ENCODE measurements at places on chromosomes 6 and 20.

DNA sequence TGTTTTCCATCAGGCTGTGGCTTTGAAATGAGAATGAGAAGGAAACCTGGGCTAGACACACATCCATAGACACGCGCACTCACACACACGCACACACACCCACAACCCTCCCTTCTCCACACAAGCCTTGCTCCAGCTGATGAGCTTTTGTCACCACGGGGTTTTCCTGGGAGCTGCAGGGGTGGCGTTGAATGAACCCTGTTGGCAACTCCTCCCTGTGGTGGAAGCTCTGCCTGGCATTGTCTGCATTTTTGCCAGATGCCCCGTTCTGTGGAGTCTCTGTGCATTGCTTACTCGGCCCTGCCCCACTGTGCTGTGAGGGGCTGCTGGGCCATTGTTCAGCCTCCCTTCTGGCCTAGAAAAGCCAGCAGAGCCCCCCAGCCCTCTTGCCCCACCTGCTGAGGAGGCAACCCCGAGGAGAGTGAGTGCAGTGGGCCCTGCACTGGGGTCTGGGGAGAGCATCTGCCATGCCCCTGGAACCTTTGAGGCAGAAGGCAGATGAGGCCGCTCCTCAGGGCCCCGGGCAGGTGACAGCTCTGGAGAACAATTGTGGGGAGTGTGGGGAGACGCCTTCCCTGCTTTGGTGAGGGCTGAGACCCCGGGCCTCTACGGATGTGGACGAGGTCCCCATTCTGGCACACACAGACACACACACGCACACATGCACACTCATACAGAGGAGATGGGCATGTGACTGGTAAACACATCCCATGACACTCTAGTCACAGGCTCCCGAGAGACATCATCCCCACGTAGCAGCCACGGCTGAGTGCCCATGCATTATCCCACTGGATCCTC, 9.9 kb downstream of the ADIG start:
- DNase-seq, result no peak

GRCh38 chr20:41738604-41739206, 120.5 kb upstream of the CHD6 start:
- peak; percentile 26 for DNase-seq

DNA sequence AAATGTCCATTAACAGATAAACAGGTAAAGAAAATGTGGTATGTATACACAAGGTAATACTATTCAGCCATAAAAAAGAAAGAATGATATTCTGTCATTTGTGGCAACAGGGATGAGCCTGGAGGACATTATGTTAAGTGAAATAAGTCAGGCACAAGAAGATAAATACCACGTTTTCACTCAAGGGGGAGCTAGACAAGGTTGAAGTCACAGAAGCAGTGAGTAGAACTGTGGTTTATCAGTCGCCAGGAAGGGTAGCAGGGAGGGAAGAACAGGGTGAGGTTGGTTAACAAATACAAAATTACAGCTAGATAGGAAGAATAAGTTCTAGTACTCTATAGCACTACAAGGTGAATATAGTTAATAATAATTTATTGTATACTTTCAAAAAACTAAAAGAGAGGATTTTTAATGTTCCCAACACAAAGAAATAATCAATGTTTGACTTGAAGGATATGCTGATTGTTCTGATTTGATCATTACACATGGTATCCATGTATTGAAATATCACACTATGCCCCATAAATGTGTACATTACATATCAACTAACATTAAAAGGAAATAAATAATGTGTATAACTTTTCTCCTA, 21.1 kb downstream of the RTN4IP1 start:
- DNase-seq, result no peak

GRCh38 chr6:148968771-148969602, 222.2 kb downstream of the UST start:
- DNase-seq, result no peak

DNA sequence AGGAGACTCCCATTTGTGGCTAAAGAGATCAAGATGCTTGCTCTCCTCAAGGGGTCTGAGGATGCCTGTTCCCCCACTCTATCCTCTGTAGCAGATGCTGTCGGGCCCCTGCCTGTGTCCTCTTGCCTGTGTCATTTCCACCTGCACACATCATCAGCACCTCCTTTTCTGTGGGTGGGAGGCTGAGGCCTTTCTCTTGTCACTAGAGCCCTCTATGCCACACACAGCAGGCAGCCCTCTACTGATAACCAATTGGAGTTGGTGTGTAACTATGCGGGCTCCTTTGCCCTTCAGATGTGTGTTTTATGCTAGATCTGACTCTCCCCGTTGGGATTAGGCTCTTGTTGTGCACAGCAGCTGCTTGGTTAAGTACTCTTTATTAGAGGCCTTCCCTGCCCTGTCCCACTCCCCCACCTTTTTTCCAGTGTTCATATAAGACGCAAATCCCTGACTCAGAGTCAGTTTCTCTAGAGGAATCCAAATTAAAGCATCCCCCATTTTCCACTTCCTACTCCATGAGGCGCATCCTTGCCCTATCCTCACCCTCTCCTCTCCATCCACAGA, 7.7 kb downstream of the TREML2 start:
- DNase-seq, result no peak

Measured in GM18507 (cell line).